ENCODE measurements at places on chromosomes 1 and 21.

DNA sequence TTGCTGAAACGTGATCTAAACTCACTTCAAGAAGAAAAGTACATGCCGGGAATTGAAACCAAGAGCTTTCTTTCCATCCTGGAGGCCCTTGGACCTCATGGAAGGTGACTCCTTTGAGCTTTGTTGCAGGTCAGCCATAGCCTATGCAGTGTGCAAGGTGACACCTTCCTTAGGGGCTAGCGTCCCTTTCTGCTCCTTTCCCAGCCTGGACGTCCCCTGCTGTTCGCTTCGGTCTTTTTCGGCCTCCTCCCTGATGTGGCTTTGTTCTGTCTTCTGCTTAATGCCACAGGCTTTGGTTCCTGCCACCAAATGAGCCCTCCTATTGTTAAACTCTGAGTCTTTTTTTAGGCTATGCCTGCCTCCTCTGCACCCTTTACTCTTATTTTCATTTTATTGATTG lies 308.8 kb downstream of the BRINP2 start:
- no peak for DNase-seq

DNA sequence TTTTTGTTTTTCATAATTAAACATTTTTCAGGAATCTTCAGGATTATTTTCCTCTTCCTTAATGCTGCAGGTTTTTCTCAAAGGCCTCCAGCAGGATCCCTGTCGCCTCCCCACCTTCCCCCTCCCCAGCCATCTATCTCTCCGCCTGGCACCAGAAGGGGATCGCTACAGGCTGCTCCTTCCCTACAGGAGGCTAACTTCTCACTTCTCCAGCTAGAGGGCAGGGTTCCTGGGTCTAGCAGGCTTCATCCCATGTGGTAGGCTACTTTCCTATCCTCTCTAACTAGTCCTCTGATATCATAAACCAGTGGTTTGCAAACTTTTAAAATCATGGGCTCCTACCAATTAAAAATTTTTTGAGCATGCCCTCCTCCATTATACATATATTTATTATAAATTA lies 104.1 kb downstream of the KCNN3 start:
- no peak for DNase-seq

DNA sequence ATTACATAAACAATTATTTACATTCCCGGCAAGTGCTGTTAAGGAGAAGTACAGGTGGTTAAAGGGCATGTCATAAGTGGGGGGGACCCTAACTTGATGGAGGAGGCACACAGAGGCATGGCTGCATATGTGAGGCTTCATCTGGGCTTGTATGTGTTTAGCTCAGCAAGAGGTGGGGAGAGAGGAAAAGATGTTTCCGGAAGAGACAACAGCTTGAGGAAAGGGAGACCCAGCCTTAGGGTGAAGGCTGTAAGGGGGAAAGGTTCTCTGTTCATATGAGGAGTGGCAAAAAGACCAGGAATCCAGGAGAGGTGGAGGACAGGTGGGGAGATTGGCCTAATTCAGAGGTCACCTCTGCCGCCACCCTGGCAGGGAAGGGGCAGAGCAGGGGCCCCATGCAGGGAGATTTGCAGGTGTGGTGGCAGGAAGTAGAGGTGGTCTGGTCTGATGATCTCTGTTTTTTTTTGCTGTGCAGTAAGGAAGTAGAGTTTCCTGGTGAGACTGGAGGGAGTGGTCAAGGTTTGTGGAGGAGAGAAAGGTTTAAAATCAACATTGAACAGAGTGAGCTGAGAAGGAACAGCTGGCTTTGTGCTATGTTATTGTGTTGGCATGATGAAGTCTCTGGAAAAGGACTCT lies 9.0 kb downstream of the TRAF5 start:
- DNase-seq, result no peak

DNA sequence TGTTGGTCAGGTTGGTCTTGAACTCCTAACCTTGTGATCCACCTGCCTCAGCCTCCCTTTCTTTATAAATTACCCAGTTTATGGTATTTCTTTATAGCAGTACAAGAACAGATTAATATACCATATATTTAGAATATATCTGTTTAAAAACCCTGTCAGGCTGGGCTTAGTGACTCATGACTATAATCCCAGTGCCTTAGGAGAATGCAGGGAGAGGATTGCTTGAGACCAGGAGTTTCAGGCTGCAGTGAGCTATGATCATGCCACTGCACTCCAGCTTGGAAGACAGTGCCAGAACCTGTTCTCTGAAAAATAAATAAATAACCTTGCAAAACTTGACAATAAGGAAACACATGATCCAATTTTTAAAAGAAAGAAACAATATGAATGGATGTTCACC lies 43.9 kb downstream of the ZNF684 start:
- no peak for DNase-seq

- no peak for DNase-seq
Measured at GRCh38 chr21:45788637-45789506, 145.3 kb downstream of the PCBP3 start.

GRCh38 chr1:237864338-237865244 lies 26.1 kb downstream of the ZP4 start:
- no peak for DNase-seq

Measured in AG09319 (cell line).